ENCODE measurements at places on chromosomes 2 and 18. TPM values are rescaled to one million over a fixed set of nuclear protein-coding genes. Genes with fewer than 3 reads are reported as not detected.

- H3K36me3 ChIP-seq: peaks cover 6% of the 10 kb centered on the region
- no peak for DNase-seq
- peaks cover 3% of the 10 kb centered on the region for H3K27me3 ChIP-seq
- peak overlapping the region; percentile 64 for H3K27ac ChIP-seq
- H3K4me3 ChIP-seq: peak overlapping the region; percentile 39
Observed at GRCh38 chr18:79963658-79964329, 649 bp upstream of the HSBP1L1 start.

DNA sequence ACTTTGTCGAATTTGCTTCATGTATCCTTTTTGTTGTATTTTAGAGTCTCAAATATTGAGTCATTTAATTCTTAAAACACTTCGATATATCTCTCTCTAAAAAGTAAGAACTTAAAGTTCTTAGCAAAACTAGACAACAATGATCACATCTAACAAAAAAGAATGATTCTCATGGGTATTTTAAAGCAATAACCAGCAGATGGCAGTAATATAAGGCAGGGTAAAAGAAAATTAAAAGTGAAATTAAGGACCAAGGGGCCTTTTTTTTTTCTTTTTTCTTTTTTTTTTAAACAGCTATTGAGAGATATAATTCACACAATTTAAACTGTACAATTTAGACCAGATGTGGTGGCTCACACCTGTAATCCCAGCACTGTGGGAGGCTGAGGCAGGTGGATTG lies 9.9 kb upstream of the AOX1 start:
- no peaks in the 10 kb centered on the region for H3K4me1 ChIP-seq
- no peak for DNase-seq
- H3K4me3 ChIP-seq: no peak overlapping the region

- no peaks in the 10 kb centered on the region for H3K36me3 ChIP-seq
- peaks cover 7% of the 10 kb centered on the region for H3K4me1 ChIP-seq
- no peak for DNase-seq
- H3K27ac ChIP-seq: no peak overlapping the region
Observed at GRCh38 chr18:11974741-11975325, 6.5 kb upstream of the IMPA2 start.

DNA sequence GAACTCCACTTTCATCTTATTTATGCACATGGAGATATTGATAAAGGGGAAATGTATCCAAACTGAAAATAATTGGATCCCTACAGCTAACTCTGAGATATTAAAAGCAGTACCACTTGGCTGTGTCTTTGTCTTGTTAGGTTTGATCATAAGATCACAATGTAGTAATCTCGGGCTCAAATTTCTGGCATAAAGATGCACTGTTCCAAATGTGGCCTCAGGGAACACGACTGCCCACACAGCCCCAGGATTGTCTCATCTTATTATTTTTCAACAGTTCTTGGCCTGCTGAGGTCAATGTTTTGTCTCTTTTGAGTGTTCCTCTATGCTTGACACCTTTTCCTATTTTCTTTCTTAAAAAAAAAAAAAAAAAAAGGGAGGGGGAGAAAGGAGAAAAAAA lies 114.1 kb downstream of the GBX2 start:
- no peak for DNase-seq
- peaks cover 10% of the 10 kb centered on the region for H3K36me3 ChIP-seq
- no peak overlapping the region for H3K4me3 ChIP-seq
- no peak overlapping the region for H3K27ac ChIP-seq
- H3K27me3 ChIP-seq: no peaks in the 10 kb centered on the region

GRCh38 chr18:31612124-31612523 lies 20.4 kb downstream of the TTR start:
- no peak overlapping the region for H3K27ac ChIP-seq
- H3K27me3 ChIP-seq: no peaks in the 10 kb centered on the region
- no peaks in the 10 kb centered on the region for H3K36me3 ChIP-seq
- no peaks in the 10 kb centered on the region for H3K4me1 ChIP-seq
- no peak overlapping the region for H3K4me3 ChIP-seq
- no peak for DNase-seq

GRCh38 chr2:60351802-60352201 lies 201.7 kb downstream of the BCL11A start:
- H3K36me3 ChIP-seq: no peaks in the 10 kb centered on the region
- no peaks in the 10 kb centered on the region for H3K27me3 ChIP-seq
- DNase-seq: no peak
- H3K4me3 ChIP-seq: no peak overlapping the region
- H3K27ac ChIP-seq: no peak overlapping the region
- H3K4me1 ChIP-seq: no peaks in the 10 kb centered on the region

DNA sequence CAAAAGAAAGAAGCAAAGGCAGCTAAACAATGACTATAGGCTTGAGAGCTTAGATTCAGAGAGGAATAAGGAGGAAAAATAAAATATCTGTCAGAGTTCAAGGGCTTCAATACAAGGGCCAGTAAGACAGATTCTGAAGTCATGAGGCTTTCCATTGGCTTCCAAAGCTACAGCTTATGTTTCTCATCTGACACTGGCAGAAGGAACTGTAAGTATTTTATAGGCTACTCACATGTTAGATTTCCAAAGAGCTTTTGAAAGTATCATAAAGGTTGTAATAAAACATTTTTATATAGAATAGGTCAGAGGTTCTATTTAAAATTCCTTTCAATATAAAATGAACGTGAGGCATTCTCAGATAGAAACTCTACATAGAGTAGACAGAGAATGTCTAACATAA lies 746.6 kb upstream of the NXPH2 start:
- H3K4me3 ChIP-seq: no peak overlapping the region
- no peak for DNase-seq
- H3K27ac ChIP-seq: no peak overlapping the region
- no peaks in the 10 kb centered on the region for H3K27me3 ChIP-seq

The MOGAT1 gene
- not detected for total RNA-seq

The FAM228A gene
- total RNA-seq: 2.1 TPM

DNA sequence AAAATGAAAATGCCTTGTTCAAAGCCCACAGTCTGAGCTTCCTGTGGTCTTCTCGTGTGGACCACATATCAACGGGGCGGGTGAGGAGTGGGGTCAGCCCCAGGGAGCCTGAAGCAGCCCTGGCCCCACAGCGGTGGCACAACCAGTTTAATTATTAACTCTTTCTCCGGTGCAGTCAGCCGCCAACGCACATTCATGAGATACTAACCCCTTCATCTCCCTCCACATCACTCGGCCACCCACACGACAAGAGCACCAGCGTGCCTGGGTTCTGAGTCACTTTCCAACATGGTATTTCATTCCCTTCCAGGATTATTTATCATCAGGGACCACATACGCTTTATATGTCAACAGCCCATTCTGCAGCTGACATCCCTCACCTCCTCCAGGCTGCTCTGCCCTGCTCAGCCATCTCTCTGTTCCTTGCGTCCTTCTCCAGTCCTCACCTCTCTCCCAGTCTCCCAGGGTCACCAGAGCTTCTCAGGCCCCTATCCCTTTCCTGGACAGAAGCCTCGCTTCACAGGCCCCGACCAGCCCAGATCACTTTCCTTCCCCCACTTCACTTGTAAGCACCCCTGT lies 48.0 kb upstream of the ID2 start:
- no peaks in the 10 kb centered on the region for H3K36me3 ChIP-seq
- no peaks in the 10 kb centered on the region for H3K4me1 ChIP-seq
- no peak for DNase-seq
- H3K27me3 ChIP-seq: no peaks in the 10 kb centered on the region
- H3K4me3 ChIP-seq: no peak overlapping the region

DNA sequence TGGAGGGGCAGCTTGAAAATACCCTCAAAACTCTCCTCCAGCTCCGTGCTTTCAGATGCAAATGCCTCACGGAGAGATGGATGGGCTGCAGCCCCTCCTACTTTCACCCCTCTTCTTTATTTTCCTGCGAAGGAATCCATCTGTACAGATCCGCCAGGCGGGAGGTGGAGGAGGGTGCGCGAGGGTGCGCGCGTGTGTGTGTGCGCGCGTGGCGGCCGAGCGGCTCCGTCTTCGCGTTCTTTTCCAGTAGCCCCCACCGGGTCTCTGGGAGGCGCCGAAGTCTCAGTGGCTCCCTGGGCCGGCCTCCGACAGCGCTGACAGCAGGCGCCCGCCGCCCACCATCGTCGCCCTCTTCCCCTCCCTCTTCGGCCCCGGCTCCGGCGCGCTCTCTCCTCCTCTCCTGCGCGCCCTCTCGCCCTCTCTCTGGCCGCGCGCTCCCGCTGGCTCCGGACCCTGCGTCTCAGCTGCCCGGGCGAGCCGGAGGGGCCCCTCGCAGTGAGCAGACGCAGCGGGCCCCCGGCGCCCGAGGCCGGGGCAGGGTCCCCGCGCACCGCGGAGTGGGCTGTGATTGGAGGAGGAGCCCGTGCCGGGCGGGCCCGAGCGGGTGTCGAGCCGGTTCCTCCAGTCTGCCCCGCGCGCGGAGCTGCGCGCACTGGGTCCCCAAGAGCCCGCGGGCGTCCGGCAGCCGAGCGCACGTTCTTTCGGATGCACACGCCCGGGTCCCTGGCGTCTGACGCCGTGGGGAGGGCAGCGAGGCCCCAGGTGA lies at the start of gene CDH7:
Gene CDH7 (plus strand): TSS at position 624 of the 766 bp plus-strand sequence. CDS start 11,831 bp downstream, outside the sequence.
- peaks cover 7% of the 10 kb centered on the region for H3K27me3 ChIP-seq
- H3K4me3 ChIP-seq: peak within 1 kb of the TSS; percentile 32
- H3K27ac ChIP-seq: no peak within 1 kb of the TSS
- H3K36me3 ChIP-seq: no peaks in the 10 kb centered on the region
- no peak for DNase-seq

DNA sequence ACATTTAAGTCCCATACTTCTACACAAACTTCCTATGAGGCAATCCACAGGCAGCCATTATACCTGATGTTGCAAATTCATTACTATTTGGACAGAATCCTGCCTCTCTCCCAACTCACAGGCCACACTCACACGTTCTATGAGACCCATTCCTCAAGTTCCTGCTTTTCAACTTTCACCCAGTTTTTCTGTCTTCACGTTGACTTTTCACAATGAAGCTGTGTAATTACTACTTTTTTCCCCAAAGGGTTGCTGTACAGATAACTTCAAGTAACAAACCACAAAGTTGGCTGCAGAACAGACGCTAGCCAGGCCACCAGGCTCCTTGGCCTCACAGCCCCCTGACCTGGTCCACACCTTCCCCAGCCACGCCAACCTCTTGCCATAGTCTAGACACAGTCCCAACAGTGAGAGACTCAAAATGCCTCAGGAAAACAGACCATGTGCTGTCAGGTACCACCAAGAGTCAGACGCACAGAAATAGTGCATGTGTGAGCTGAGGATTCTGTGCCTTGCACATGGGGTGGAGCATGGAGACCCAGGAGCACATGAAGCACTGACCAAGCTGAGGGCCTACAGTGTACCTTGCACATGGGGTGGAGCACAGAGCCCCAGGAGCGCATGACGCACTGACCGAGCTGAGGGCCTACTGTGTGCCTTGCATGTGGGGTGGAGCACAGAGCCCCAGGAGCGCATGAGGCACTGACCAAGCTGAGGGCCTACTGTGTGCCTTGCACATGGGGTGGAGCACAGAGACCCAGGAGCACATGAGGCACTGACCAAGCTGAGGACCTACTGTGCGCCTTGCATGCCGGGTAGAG lies 61.0 kb downstream of the EIPR1 start:
- H3K27me3 ChIP-seq: no peaks in the 10 kb centered on the region
- no peak overlapping the region for H3K4me3 ChIP-seq
- H3K27ac ChIP-seq: no peak overlapping the region
- H3K4me1 ChIP-seq: no peaks in the 10 kb centered on the region

- H3K27ac ChIP-seq: no peak overlapping the region
- H3K4me1 ChIP-seq: peaks cover 9% of the 10 kb centered on the region
- no peaks in the 10 kb centered on the region for H3K36me3 ChIP-seq
- H3K4me3 ChIP-seq: no peak overlapping the region
- no peak for DNase-seq
Observed at GRCh38 chr2:42949125-42949524, 156.7 kb upstream of the HAAO start.

DNA sequence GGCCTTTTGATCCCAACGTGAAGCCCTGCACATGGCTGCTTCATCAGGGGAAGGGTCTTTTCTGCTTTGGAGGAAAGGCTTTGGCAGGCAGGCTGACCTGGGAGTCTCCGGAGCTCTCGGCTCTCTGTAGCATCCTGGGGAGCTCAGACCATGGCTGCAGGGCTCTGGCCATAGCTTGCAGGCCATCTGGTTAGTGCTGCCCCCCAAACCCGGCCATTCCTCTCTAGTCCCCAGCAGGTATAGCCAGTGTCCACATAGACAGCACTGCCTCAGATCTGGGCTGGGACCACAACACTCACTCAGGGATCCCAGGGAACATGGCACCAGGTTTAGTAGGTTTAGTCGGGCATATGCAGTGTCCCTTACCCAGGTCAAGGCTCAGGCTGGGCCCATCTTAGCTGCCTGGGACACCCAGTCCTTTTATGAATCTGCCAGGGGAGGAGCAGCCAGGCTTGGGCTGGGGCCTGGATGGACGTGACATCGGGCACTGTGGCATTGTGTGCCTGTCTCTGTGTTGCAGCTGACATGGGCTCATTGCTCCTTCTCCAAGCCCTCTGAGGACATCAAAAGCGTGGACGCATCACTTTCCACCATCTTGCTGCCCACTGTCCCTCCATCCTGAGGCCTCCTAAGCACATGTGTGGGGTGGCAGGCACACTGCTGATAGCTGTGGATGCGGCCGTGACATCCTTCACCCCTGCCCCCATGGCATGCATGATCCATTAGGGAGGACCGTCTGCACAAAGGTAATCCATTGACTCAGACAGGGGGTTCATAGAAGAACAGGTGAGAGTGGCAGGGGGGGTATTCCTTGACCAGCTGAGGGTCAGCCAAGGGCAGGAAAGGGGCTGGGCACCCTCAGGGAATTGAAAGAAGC lies 19.2 kb upstream of the GPR35 start:
- no peaks in the 10 kb centered on the region for H3K27me3 ChIP-seq
- no peak overlapping the region for H3K4me3 ChIP-seq
- H3K36me3 ChIP-seq: no peaks in the 10 kb centered on the region
- DNase-seq: peak; percentile 59
- H3K27ac ChIP-seq: no peak overlapping the region

The RASGRP3 gene
- 8.6 TPM for total RNA-seq

The OR6B2 gene
- not detected for total RNA-seq

DNA sequence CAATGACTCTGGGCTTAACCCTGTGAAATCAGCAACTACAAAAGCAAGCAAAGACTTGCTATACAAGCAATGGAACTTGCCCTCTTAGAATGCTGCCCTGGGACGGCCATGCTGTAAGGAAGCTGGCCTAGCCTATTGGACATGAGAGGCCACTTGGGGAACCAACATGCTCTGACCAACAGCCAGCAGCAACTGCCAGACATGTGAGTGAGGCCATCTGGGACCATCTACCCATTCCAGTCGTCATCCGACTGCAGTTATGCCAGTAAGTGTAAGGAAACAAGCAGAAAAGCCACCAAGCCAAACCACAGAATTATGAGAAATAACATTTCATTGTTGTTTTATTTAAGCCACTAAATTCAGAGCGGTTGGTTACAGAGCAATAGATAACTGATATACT lies 40.9 kb downstream of the CLASP1 start:
- H3K36me3 ChIP-seq: no peaks in the 10 kb centered on the region
- no peaks in the 10 kb centered on the region for H3K27me3 ChIP-seq
- H3K4me3 ChIP-seq: no peak overlapping the region
- no peak overlapping the region for H3K27ac ChIP-seq
- H3K4me1 ChIP-seq: peaks cover 35% of the 10 kb centered on the region

All from sigmoid colon (tissue), 7 donors.